ENCODE measurements at places on chromosomes 2 and 18.

DNA sequence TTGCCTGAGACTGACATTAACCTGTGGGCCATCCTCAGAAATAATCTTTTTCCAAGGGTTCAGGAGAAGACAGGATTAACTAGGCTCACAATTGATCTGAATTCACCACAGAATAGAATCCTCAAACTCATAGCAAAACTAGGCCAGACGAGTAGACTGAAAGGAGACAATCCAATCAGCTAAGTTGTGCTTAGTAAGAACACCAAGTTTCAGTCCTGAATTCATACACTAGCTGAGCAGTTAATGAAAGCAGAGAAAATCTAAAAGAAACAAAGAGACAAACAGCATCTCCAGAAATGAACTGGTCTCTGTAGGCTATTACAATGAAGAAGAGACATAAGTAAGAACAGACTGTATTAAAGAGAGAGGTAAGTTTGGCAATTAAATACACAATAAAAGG, 89.5 kb downstream of the GORASP2 start:
- DNase-seq: no peak

GRCh38 chr18:6929370-6930102, 188.1 kb downstream of the LAMA1 start:
- no peak for DNase-seq

DNA sequence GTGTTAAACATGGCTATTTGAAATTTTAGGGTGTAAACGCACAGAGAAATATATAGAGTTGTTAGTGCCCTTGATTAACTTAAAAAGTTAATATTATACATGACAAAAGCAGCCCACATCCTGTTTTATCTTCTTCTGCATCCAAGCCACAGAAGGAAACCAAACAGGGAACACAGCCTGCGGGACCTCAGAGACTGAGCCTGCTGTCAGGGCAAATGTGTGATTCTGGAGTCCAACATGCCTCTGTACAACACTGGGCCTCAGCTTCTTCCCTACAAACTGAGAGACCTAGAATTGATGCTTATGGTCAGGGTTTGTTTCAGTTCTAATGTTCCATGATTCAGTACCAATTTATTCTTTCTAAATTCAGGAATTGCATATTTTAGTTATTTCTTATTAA, 404.7 kb downstream of the FBXO15 start:
- no peak for DNase-seq

DNA sequence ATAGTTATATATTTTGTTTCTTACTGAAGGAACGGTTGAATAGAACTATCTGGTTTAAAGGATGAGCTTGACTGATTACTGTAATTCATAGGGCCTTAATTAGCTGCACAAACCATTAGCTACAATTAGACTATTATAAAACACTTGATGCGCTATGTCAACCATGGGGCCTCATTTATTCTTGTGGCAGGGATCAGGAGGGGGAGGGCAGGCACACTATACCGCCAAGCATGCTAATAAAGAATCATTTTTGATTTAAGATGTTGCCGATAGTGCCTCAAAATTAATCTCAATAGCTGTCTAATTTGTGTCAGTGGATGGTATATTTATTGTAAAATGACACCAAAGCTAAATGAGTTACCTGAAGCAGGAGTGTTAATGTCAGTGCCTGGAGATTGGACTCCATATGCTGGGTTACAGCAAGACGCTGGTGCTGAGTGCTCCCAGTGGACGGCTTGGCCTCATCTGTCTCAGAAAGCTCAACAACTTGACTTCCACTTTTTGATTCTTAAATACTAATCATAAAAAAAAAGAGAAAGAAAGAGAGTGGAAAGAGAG, 1007.0 kb upstream of the CELF4 start:
- no peak for DNase-seq

GRCh38 chr18:40431071-40431985, 1523.7 kb upstream of the PIK3C3 start:
- DNase-seq: no peak

DNA sequence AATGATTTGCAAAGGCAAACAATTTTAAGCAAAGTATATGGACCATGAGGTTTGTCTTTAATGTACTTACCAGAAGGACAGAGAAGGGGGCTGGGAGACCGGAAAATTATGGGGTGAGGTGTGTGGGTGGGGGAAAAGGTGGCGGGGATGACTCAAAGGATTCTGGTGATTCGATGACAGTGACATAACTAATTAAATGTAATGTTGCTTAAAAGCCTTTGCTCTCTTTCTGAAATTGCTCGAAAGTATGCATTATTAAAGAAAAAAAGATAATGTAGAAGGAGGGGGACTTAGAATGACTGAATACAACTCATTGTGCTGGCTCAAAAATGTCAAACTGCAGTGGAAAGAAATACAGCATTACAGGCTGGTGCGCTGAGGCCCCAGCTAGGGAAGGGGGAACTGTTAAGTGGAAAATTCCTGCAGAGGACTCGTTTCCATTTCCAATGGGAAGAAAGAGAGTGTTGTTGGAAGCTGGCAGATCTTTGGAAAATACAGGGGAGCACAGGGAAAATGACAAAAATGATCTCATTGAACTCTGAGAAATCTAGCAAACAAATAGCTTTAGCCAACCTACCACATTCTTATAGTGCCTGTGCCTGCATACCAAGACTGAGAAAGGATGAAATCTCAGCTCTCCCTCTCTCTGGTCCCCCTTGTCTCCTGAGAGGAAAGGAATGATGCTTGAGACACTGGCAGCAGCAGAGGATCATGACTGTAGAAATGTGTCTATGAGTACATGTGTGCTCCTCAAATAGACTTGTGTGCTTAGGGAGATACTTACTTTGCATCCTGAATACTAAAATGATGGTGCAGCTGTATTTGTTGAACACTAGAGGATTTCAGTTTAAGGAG, 632.4 kb downstream of the NYAP2 start:
- no peak for DNase-seq

GRCh38 chr2:179478771-179479170, 214.1 kb upstream of the SESTD1 start:
- DNase-seq: no peak

- DNase-seq: no peak
Measured at GRCh38 chr2:201908901-201909300, 102.6 kb downstream of the CDK15 start.

DNA sequence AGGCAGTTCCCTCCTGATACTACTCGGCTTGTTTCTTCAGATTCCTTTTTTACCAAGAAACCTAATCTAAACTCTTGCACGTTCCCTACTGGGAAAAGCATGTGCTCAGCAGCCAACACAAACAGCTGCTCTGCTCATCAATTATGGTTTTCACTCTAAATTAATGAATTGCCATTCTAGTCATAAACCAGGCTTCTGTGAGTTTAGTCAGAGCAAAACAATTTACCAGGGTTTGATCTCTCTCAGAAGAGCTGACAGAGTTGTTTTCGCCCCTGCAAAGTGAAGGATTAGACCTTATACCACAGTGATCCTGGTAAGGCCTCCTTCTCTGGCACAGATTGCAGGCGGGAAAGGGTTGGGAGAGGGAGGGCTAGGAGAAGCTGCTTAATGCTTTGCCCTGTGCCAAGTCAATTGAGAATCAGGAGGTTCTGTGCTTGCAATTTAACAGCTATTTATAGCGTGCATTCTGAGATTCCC, 57.2 kb downstream of the REEP1 start:
- no peak for DNase-seq

GRCh38 chr2:181446985-181447384, 10.2 kb upstream of the ITGA4 start:
- DNase-seq: no peak

- no peak for DNase-seq
Measured at GRCh38 chr2:89834306-89834705, 1142.8 kb downstream of the RPIA start.

- no peak for DNase-seq
Measured at GRCh38 chr18:26635466-26635865, 87.1 kb upstream of the KCTD1 start.

- no peak for DNase-seq
Measured at GRCh38 chr18:3726238-3726951, 276.4 kb downstream of the TGIF1 start.

DNA sequence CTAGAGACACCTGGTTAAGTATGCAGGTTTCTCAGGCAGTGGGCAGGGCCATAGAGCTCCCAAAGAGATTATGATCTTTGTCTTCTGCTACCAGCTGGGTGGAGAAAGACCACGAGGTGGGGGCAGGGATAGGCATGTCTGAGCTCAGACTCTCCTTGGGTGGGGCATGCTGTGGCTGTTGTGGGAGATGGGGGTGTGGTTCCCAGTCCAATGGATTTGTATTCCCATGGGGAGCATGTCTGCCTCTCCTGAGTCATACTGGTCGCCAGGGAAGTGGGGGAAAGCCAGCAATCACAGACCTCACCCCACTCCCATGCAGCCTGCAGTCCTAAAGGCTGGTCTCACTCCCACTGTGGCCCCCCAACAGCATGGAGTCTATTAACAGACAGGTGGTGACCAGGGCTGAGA, 31.4 kb upstream of the RHOB start:
- no peak for DNase-seq

GRCh38 chr2:25250331-25251070, 82.1 kb upstream of the POMC start:
- no peak for DNase-seq

- DNase-seq: no peak
Measured at GRCh38 chr2:130825231-130825965, 11.3 kb upstream of the ARHGEF4 start.

DNA sequence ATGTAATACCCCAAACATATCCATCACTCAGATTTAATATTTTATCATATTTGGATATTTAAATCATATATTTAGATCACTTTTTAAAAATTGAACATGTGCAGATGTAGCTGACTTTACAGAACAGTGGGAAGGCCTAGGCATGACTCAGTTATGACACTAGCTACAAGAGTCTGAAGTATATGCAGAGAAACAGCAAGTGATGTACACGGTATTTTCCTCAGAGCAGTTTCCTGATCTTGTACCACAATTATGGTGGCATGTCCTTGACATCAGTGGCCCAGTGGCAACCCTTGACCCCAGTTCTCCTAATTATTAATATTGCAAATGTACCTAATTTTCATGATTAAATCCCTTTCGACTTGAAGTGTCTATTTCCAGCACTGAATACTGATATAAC, 28.2 kb downstream of the CDKL4 start:
- DNase-seq: no peak

DNA sequence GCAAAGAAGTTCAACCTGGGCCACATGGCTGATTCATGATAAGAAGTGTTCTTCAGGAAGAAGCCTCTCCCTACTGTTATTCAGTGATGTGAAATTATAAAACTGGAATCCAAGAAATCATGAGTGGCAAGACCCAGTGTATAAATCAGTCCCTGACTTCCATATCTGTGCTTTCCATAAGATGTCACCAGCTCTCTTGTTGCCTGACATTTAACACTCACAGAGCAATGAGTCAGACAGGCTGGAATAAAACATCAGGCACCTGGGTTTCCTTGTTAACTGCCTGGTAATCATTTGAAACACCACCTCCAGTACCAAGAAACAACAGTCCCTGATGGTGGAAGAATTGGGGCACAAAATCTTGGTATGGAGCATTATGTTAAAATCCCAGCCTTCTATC, 76.1 kb downstream of the SCG2 start:
- no peak for DNase-seq

- no peak for DNase-seq
Measured at GRCh38 chr18:57801761-57802212, 1.3 kb downstream of the ATP8B1 start.

DNA sequence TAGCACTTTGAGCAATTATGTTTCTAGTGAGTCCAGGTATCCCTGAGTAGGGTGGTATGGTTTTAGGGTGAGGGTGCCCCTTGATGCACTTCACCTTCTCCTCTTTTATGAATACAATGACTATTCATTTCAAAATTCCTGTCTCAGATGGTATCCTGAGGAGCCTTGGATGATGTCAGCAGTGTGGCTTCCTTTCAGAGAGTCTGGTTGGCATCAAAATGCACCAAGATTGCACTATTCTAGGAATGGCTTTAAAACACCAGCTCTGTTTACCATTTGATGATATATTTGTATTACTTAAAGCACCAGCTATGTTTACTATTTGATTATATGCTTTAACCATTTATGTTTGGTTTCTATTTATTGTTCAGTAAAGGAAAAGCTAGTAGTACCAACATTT, 141.0 kb downstream of the FMNL2 start:
- DNase-seq: no peak

- DNase-seq: no peak
Measured at GRCh38 chr18:59554796-59555335, 142.4 kb downstream of the CCBE1 start.

- no peak for DNase-seq
Measured at GRCh38 chr18:54147439-54147838, 77.0 kb downstream of the MBD2 start.

- no peak for DNase-seq
Measured at GRCh38 chr2:72964146-72964525, 46.8 kb downstream of the EMX1 start.

- DNase-seq: peak; percentile 18
Measured at GRCh38 chr18:24491927-24492834, 31.7 kb downstream of the HRH4 start.

DNA sequence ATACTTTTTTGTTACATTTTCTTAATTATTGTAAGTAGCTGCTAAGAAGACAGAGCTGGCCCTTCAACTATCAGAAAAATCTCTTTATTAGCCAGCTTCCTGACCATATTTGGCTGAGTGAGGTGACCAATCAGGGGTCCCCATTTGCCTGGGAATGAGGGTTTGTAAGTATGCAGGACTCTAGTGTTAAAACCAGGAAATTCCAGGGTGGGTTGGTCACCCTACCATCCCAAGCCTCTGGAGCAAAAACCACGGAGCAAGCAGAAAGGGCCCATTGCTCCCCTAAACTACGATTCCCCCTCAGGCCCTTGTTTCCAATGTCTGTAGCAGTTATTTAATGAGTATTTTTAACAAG, 165.6 kb upstream of the NCKAP5 start:
- DNase-seq: no peak

DNA sequence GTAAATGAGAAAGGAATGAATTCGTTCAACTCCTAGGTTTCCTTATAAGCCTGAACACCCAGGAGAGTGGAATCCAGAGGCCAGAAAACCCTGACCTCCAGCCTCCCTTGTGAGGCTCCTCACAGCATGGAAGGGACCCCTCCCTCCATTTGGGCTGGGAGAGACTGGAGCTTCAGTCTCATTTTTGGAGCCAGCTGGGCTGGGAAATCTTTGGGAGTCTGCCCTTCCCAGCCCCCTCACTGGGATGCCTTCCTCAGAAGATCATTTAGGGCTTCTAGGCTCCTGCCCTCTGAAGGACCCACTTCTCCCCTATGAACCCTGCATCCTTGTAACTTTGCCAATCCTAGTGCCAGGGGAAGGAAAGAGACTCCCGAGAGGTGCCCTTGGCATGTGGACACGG, 346.1 kb downstream of the CYP26B1 start:
- DNase-seq: no peak

- no peak for DNase-seq
Measured at GRCh38 chr18:25099895-25100294, 252.1 kb downstream of the ZNF521 start.

GRCh38 chr2:157220502-157220901, 37.0 kb upstream of the GALNT5 start:
- DNase-seq: no peak

All from CD4-positive, alpha-beta T cell treated with Interleukin-15 for 1 hour (primary cell).